GM03348 (cell line): ENCODE measurements at places on chromosomes 5 and 9.

DNA sequence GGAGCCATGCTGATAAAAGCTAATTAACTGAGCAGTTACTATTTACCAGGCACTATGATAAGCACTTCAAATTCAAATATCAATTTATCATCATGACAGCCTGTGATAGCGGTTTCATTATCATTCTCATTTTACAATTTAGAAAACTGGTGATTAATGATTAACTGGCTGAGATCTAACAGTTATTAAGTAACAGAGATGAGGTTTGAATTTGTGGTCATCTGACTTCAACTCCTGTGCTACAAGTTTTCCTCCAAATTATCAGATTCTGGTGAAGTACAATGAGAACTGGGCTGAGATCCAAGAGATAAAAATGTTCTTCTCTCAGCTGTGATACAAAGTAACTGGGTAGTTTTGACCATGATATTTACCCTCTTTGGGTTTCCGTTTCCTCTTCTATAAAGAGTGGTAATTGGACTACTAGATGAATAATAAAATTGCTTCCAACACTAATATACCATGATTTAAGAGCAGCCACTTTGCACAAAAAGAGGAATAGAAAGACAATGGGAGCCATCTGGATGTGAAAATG is 74.5 kb upstream of the CCNG1 start:
- DNase-seq, result no peak

DNA sequence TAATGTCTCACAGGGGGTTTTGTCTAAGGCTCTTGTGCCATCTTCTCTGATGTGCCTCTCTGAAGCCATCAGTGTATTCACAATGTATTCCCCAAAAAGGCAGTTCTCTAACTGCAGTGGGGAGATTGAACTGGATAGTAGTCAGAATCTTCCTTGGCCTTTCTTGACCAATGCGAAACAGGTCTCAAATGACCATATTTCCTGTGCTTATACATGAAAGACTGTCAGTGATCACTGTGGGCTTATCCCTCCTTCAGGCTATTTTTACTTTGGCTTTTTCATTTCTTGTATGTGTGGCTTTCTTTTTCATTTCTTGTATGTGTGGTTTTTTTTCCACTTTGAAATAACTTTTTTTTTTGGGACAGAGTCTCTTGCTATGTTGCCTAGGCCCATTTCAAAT is 19.7 kb downstream of the HMGXB3 start:
- DNase-seq, result no peak

GRCh38 chr5:139711906-139712224 is 63.7 kb downstream of the CXXC5 start:
- no peak for DNase-seq

DNA sequence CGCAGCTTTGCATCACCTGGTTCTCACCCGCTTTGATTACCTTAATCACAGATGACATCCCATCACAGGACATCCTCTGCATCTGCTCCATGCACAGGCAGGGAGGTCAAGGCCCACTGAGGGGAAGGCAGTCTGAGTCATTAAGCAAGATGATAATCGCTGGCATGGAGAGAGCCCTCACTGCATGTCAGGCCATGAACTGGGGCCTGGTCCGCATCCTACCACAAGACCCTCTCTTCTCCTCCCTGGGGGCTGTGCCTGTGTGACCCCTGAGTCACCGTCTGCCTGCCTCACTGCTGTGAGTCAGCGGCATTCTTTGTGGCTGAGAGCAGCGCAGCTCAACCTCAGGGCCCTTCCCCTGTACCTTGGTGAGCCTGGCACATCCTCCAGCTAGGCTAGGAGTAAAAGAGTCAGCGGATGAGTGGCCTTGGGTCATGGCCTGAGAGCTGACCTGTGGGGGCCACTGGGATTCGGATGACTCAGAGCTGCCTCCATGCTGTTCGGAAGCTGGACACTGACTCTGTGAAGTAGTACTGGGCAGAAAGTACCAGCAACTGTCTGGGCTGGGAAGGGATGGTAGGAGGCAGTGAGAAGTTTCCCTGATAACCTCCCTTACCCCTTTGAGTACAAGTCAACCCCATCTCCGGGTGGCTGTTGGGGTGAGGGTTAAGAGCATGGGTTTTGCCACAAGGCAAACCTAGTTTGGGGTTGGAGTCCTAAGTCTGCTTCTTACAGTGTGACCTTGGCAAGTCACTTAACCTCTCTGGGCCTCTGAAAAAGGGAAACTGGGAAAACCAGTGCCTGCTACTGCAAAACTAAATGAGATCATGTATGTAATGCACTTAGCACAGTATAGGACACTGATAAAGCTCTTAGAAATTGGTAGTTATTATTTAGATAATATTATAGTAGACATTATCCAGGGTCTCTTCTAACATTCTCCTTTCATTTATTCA is 14.6 kb upstream of the ARSI start:
- DNase-seq, result peak; percentile 89

DNA sequence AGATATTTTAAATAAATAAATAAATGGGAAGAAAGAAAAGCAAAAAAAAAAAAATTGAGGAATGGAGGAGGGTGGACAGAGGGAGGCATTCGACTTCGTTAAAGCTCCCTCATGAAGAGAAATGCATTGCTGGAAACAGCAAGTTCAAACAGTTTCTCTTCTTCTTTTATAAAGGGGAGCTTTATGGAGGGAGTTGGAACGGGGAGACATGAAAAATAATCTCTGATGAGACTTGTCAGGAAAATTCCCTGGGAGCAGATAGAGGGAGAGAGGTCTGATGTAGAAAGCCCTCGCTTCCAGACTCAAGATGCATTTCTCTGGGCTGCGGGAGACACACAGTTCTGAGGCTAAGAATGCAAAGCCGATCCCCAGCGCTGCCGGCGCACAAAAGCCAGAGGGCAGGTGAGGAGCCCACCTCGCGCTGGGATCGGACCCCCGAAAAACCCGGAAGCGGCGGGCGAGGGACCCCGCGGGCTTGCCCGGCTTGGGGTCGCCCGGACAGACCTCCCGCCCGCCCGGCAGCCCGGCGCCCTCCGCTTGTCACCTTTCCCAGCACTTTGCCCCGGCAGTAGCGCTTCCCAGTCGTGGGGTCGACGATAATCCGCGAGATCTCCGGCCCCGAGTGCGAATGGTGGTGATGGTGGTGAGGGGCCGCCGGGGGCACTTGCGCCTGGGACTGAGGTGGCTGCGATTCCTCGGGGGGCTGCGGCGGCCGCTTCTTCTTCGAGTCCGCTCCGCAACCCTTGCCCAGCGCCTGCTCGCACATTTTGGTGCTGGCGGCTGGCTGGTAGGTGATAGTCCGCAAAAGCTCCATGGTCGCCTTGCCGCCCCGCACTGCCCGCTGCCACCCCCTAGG is 512 bp downstream of the PLK2 start:
- DNase-seq, result peak; percentile 10

- DNase-seq, result no peak
These were observed 84.0 kb downstream of the PIK3R1 start for GRCh38 chr5:68299575-68299974.

GRCh38 chr5:41363343-41363986 is 146.9 kb downstream of the PLCXD3 start:
- DNase-seq, result no peak

DNA sequence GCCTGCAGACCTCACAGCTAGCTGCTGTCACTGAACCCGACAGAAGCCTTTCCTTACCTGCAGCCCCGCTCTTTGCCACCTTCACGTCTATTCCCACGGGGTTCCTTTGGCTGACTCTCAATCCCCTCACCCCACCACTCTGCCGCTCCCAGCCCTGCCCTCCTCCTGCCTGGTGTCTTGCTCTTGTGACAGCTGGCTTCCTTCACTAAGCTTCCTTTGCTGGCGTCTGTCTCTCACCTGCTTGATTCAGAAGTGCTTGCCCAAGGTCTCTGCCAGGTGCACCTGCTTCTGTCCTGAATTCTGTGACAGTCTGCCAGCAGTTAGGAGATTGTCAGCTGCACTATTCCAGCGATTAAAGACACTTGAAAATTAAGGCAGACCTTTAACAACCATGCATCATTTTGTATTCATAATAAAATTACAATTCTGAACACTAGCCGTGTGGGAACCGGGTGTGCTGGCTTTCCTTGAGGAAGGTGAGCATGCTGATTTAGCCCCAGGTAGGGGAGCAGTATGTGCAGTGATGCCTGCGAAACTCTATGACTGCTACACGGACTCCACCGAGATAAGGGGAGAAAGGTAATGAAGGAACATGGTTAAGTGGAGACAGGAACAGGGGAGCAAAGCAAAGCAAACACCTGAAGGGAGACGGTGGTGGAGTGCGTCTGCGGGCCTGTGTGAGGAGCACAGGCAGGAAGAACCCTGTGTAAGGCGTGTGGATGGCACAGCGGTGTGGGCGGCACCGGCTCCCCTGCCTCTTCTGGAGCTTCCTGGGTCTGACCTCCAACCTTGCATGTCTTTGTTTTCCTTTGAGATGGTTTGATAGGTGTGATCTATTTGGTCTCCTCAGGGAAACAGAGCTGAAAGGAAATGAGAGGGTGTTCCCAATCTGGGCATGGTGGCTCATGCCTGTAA is 80.1 kb upstream of the CACNA1B start:
- no peak for DNase-seq

DNA sequence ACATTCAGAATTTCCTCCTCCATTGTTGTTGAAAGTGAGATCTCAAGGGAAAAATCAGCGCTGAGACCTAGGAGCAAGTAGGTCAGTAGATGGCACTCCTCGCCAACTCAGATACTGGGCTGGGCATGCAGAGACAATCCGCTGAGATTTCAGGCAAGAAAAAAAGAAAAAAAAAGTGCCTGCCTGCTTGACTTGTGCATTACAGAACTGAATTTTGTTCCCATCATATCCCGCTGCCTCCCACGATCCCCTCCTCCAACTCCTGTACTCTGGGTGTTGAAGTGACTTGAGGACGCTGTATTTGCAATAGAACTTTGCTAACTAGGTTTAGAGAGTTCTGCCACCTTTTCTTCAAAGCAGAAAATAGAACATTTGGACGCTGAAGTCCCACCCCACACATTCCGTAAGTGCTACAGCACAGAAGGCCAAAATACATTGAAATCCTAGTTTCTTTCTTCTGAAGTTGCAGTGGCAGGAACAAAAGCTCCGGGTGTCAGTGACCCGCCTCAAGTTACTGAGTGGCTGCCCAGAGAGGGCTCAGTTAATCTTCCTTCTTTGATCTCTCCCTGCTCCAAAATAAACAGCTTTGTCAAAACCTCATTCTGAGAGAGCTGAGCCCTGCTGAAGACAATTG is 265.8 kb downstream of the MLLT3 start:
- peak; percentile 80 for DNase-seq

GRCh38 chr9:89951675-89952074 is 346.9 kb downstream of the GADD45G start:
- DNase-seq, result no peak

- DNase-seq, result no peak
These were observed 32.4 kb downstream of the PDZD2 start for GRCh38 chr5:31671339-31671741.

DNA sequence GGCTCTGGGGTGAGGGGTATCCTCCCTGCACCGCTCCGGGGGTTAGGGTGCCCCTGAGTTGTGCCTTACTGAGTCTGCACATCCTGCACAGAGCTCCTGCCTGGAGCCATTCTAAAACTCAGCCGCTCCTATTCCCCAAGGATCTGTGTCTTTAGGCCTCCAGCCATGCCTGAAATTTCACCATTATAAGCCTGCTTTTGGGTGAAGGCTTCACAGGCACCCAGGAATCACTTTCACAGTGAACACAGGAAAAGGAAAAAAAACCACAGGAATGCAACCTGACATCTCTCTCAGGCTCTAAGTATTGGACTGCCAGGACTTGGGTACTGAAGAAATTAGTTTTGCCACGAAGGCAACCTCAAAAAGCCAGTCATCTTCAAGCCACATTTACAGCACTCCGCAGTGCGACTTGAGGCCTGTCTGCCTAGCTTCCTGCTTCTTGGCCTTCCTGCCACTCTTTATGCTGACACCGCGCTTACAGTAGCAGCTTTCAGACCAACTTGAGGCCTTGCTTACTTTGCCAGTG is 30.9 kb downstream of the GALNT10 start:
- peak; percentile 80 for DNase-seq

- DNase-seq, result peak; percentile 40
These were observed 55.1 kb downstream of the C9orf152 start for GRCh38 chr9:110152704-110153374.

DNA sequence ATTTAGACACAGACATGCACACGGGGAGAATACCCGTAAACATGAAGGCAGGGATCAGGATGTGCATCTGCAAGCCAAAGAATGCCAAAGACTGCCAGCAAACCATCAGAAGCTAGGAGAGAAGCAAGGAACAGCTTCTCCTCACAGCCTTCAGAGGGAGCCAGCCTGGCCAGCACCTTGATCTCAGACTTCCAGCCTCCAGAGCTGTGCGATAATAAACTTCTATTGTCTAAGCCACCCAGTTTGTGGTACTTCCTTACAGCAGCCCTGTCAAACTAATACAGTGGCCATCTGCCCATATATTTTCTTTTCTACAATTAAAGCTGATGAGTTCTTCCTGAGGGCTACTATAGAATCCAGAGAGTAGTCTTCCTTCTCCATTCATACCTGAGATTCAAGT is 135.0 kb downstream of the SNCAIP start:
- no peak for DNase-seq

GRCh38 chr5:74539986-74540385 is 100.5 kb downstream of the ENC1 start:
- DNase-seq, result no peak

DNA sequence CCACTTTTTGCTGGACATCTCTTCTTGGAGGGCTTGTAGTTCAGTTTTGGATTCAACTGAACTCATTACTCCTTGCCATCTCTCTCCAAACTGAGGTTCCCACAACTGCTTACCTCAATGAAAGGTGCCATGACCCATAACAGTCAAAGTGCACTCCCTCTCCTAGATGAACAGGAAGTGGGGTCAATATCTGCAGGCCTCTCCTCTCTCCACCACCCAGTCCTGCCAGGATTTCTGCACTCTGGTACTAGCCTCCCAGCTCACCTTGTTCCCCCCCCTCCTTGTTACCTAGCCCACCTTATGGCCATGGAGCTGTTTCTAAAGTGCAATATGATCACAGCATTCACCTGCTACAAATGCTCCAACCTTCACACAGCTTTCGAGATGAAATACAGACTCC is 5.9 kb downstream of the LHFPL2 start:
- no peak for DNase-seq

- DNase-seq, result no peak
These were observed 63.4 kb downstream of the PSD2 start for GRCh38 chr5:139859013-139859412.

DNA sequence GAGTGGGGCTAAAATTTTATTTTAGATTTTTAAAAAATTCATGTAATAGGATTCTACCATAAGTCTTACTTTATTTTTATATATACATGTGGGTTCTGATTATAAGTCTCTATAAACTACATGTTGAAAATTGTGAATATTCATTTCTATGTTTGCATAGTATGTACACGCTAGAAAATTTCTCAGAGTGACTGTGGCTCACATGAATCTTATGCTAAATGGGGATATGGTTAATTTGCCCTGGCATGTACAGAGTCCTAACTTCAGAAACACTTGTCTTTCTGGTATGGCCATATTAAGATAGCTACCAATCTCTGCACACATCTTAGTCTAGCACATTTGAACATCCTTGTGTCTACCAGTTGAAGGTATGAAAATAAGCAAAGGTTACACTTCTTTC is 154.8 kb downstream of the FBXL7 start:
- no peak for DNase-seq

DNA sequence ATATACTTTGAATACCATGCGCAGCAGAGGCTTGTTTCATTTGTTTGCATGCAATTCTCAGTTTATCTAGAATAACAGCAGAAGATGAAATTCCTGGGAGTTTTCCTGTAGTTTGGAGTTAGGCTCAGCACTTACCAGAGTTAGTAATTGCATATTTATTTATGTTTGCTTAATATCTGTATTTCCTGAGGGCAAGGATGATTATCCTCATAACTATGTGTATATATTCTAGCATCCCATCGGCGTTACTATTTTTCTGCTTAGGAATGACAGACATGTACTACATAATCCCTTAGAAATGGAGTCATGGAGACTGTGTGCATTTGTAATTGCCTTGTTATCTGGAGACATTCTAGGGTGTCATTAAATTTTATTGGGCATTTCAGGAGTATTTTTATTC is 1184.8 kb downstream of the DTWD2 start:
- no peak for DNase-seq
